ENCODE measurements at places on chromosomes 12 and 14. TPM values are rescaled to one million over a fixed set of nuclear protein-coding genes. Genes with fewer than 3 reads are reported as not detected.

- no peaks in the 10 kb centered on the region for H3K36me3 ChIP-seq
- H3K27me3 ChIP-seq, result no peaks in the 10 kb centered on the region
Measured at GRCh38 chr12:107236824-107237511, 143.6 kb upstream of the CRY1 start.

DNA sequence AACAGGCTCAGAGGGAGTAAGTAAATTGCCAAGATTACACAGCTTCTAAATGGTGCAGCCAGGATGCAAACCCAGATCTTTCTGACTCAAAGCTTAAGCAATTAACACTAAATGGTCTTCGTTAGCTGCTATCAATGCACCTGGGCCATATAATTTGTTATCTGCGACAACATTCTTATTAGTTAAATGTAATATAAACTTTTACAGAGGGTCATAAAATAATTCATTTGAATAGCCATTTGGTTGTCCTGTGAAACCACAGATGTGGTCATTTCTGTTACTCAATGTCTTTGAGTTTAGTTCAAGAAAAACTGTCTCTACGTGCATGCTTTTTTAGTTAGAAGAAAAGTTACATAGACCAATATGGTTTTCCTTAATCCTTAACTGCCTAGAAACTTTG is 22.1 kb upstream of the NAP1L1 start:
- H3K27me3 ChIP-seq, result no peaks in the 10 kb centered on the region
- no peaks in the 10 kb centered on the region for H3K4me1 ChIP-seq
- H3K36me3 ChIP-seq, result no peaks in the 10 kb centered on the region
- H3K4me3 ChIP-seq, result no peak overlapping the region
- no peak for DNase-seq

The ESRRB gene
- not detected for total RNA-seq

DNA sequence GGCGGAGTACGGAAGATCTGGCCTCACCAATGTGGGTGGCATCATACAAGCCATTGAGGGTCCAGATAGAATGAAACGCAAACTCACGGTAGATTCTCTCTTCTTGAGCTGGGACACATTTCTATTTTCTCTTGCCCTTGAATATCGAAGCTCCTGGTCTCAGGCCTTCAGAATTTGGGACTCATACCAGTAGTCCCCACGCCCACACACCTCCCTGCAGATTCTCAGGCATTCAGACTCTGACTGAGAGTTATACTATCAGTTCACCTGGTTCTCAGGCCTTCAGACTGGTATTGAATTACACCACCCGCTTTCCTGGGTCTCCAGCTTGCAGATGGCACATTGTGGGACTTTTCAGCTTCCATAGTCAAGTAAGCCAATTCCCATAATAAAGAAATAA is 37.8 kb downstream of the EIF2S3B start:
- no peak overlapping the region for H3K27ac ChIP-seq
- H3K27me3 ChIP-seq, result no peaks in the 10 kb centered on the region
- DNase-seq, result no peak
- H3K4me3 ChIP-seq, result no peak overlapping the region
- no peaks in the 10 kb centered on the region for H3K4me1 ChIP-seq

The OTOGL gene
- 0.04 TPM for total RNA-seq

DNA sequence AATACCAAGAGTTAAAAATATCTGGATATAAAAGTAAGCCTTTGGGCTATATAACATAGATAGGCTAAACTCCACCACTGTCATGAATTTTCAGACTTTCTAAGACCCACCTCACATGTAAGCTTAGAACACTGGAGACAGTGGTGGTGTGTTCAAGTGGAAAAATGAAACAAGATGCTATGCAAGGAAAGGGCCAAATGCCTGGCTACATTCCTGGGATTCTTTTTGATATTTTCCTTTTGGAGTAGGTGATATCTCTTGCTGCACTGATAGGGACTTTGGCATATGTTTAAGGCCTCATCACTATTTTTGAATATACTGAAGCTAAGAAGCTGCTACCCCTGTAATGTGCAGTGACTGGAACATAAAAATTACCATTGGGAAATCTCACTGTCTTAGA is 341.3 kb downstream of the SLC16A7 start:
- no peaks in the 10 kb centered on the region for H3K4me1 ChIP-seq
- no peak overlapping the region for H3K27ac ChIP-seq
- H3K27me3 ChIP-seq, result no peaks in the 10 kb centered on the region
- DNase-seq, result no peak
- no peak overlapping the region for H3K4me3 ChIP-seq
- H3K36me3 ChIP-seq, result no peaks in the 10 kb centered on the region

- no peak overlapping the region for H3K27ac ChIP-seq
- no peak for DNase-seq
- no peaks in the 10 kb centered on the region for H3K36me3 ChIP-seq
- no peaks in the 10 kb centered on the region for H3K4me1 ChIP-seq
- no peaks in the 10 kb centered on the region for H3K27me3 ChIP-seq
Measured at GRCh38 chr12:77727442-77728001, 103.2 kb upstream of the NAV3 start.

DNA sequence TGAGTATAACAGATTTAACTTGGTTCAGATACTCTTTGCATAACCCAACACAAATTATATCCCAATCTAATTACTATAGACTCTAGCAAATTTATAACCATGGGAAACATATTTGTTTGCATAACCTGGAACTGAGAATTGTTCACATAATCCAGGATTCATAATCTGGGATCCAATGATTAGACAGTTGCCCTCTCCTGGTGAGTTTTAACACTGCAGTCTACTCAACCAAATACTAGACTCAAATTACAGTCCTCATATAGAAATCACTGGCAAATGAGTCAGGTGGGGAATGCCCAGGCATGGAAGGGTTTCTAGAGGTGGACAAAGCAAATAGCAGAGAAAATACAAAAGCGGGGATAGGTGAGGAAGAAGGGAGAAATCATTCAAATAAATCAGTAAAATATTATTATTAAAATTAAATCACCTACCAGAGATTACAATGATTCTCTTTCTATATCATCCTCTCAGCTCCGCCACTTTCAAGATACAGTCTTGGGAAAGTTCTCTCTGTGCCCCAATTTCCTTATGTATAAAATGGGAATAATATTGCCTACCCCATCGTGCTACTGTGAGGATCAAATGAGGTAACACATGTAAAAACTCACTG is 9.4 kb downstream of the GCH1 start:
- no peak overlapping the region for H3K27ac ChIP-seq
- H3K36me3 ChIP-seq, result no peaks in the 10 kb centered on the region
- H3K27me3 ChIP-seq, result no peaks in the 10 kb centered on the region
- H3K4me1 ChIP-seq, result peaks cover 27% of the 10 kb centered on the region
- DNase-seq, result no peak
- H3K4me3 ChIP-seq, result no peak overlapping the region

The CLEC4D gene
- total RNA-seq, result 0.12 TPM

- peaks cover 60% of the 10 kb centered on the region for H3K36me3 ChIP-seq
- H3K27me3 ChIP-seq, result no peaks in the 10 kb centered on the region
- no peak for DNase-seq
- H3K27ac ChIP-seq, result peak overlapping the region; percentile 47
- no peak overlapping the region for H3K4me3 ChIP-seq
- peaks cover 21% of the 10 kb centered on the region for H3K4me1 ChIP-seq
Measured at GRCh38 chr12:56163533-56164344, 5.6 kb downstream of the MYL6 start.

- DNase-seq, result no peak
- H3K27ac ChIP-seq, result no peak overlapping the region
- H3K4me1 ChIP-seq, result no peaks in the 10 kb centered on the region
Measured at GRCh38 chr12:98830657-98831056, 185.6 kb downstream of the APAF1 start.

DNA sequence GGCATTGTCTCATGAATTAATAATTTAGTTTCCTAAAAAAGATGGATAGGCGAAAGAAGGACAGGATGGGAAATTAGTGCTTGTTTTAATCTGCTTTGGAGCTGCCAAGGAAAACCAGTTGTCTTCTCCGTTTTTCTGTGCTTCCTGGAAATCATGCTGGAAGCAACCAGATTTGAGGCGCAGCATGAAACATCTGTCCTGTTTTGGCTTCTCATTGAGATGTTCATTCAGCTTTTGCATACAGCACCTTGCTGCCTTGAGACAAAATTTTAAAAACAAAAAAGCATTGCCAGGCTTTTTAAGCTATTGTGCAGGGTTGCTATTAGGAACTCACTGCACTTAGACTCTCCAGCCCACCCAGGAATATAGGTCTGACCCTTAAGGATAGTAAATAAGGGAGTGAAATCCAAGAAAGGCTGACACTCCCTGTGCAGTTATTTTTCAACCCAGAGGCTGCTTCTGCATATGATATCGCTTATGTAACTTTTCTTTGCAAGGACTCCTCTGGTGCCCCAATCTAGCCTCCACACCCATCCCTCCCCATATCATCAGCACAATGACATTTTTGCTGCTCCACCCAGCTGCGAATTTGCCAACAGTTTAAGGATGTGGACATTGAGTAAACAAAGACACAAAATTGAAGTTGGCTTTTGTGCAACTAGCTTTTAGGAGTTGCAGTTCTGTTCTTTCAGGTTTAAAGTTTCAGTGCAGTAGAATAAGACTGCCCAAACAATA is 46.9 kb upstream of the MDM1 start:
- DNase-seq, result no peak
- no peaks in the 10 kb centered on the region for H3K27me3 ChIP-seq
- no peaks in the 10 kb centered on the region for H3K36me3 ChIP-seq
- H3K4me1 ChIP-seq, result peaks cover 5% of the 10 kb centered on the region

The MANSC4 gene
- not detected for total RNA-seq

The KRT86 gene
- not detected for total RNA-seq

The RTRAF gene
- 58.7 TPM for total RNA-seq

The GLT8D2 gene
- not detected for total RNA-seq

DNA sequence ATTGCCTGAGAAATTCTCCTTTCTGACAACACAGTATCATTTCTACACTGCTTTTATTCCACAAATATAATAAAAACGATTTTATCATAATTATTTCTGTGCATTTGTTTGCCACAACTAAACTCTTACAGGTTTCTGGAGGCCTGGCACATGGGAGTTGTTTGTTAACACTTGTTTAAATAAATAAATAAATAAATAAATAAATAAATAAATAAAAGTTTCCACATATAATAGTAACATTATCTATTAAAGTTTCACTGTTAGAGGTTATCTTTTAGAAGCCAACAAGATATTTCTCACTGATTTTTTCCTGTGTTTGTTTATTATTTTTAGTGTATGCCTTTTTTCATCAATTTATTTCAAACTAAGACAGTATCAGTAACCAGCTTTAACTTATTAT is 323.3 kb downstream of the FOXG1 start:
- no peaks in the 10 kb centered on the region for H3K27me3 ChIP-seq
- DNase-seq, result no peak
- no peak overlapping the region for H3K4me3 ChIP-seq
- no peak overlapping the region for H3K27ac ChIP-seq
- no peaks in the 10 kb centered on the region for H3K4me1 ChIP-seq

The WASHC4 gene
- total RNA-seq, result 22.8 TPM

- no peaks in the 10 kb centered on the region for H3K4me1 ChIP-seq
- no peak overlapping the region for H3K27ac ChIP-seq
- no peaks in the 10 kb centered on the region for H3K36me3 ChIP-seq
- H3K4me3 ChIP-seq, result no peak overlapping the region
- H3K27me3 ChIP-seq, result no peaks in the 10 kb centered on the region
Measured at GRCh38 chr12:46174061-46174662, 94.7 kb downstream of the SLC38A1 start.

The NXPH4 gene
- total RNA-seq, result 0.21 TPM

The CISTR gene
- total RNA-seq, result not detected

DNA sequence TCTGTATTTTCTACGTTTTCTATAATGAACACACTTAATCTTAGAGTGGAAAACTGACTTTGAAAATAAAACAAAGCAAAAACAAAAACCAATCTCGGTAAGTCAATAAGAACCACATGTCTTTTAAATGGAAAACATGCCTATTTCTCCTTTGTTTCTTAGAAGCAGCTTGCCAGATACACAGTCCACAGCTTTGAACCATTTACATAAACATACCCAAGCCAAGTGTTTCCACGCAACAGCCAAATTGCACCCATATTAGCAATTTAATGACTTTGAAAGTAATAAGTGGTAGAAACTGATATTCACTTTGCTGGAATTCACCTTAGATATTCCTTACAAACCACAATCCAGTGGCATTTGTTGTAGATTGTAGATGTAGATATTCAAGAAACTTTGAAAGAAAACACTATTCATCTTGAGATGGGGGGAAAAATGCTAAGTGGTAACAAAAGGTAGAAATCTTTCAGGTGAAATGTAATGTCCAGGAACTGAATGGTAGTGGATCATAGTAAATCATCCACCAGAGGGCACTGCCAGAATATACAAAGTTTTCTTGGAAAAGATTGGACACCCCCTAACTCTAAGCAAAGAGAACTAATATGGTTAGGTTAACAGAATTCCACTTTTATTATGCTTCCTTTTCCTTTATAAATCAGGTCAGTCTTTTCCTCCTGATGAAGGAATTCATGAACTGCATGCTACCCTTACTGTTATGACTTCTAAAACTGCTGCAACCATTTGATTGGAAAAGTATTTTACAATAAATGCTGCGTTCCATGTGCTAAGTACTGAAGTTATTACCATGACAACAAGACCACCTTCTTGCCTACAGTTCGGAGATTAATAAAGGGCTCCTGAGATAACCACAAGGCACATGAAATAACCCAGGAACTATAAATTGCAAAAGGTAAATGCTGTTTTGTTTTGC is 69.8 kb downstream of the RERG start:
- H3K27ac ChIP-seq, result no peak overlapping the region
- H3K4me1 ChIP-seq, result no peaks in the 10 kb centered on the region
- DNase-seq, result no peak
- no peaks in the 10 kb centered on the region for H3K36me3 ChIP-seq

The ITGB7 gene
- total RNA-seq, result 7.2 TPM

DNA sequence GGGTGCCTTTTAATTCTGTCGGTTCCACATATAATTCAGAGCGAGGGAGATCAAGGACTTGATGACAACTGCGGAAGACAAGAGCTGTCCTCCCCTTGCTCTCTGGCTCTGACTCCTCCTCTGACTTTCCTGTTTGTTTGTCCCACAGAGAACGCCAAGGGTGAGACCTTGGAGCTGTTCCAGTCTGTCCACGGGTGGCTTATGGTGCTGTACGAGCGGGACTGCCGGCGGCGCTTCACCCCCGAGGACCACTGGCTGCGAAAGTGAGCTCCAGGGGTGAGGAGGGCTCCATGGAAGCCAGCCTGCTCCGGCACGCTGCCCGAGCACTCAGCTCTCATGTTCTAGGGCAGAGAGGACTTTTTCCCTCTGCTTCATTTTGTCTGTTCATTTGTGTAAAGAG is 32.8 kb downstream of the UBE3B start:
- no peak overlapping the region for H3K27ac ChIP-seq
- peaks cover 100% of the 10 kb centered on the region for H3K36me3 ChIP-seq
- DNase-seq, result no peak
- H3K4me1 ChIP-seq, result no peaks in the 10 kb centered on the region
